Sigmoid colon (tissue), 7 donors: ENCODE measurements at places on chromosomes 7 and 10. TPM values are rescaled to one million over a fixed set of nuclear protein-coding genes. Genes with fewer than 3 reads are reported as not detected.

The SCART1 gene
- polyA plus RNA-seq, result not detected

DNA sequence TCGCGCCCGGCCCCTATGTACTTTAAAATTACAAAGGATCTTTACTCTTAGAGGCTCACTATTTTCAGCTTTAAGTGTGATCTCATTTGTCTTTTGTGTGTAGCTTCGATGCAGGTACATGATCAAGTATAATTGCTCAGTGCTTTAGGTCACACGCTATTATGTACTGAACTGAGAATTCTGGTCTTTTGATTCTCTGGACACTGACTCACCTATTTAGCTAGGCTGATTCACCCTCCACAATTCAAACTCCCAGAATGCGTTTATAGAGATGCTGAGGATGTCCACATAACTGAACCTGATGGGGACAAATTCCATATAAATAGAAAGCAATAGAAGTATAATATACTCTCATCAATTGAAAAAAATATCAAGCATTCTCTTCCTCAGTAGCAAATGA is 57.8 kb downstream of the PRKCQ start:
- DNase-seq, result no peak
- H3K4me1 ChIP-seq, result no peaks in the 10 kb centered on the region
- no peak overlapping the region for H3K4me3 ChIP-seq
- no peaks in the 10 kb centered on the region for H3K27me3 ChIP-seq

The DNAJC2 gene
- 13.8 TPM for polyA plus RNA-seq

- peak; percentile 91 for DNase-seq
- no peak overlapping the region for H3K4me3 ChIP-seq
- H3K27me3 ChIP-seq, result no peaks in the 10 kb centered on the region
- no peaks in the 10 kb centered on the region for H3K36me3 ChIP-seq
- H3K4me1 ChIP-seq, result peaks cover 12% of the 10 kb centered on the region
Measured at GRCh38 chr7:47474937-47475879, 106.7 kb downstream of the TNS3 start.

- no peaks in the 10 kb centered on the region for H3K27me3 ChIP-seq
- H3K4me1 ChIP-seq, result no peaks in the 10 kb centered on the region
- H3K4me3 ChIP-seq, result no peak overlapping the region
Measured at GRCh38 chr10:1217661-1218060, 161.5 kb downstream of the WDR37 start.
